ENCODE measurements at places on chromosomes 1 and 21. TPM values are rescaled to one million over a fixed set of nuclear protein-coding genes. Genes with fewer than 3 reads are reported as not detected.

TAL1 gene
- 81.3 TPM for total RNA-seq

GNAI3 gene
- total RNA-seq, result 9.1 TPM

VSIG8 gene
- total RNA-seq, result not detected

LENEP gene
- not detected for total RNA-seq

RIPK4 gene
- total RNA-seq, result not detected

TFF3 gene
- 0.72 TPM for total RNA-seq

TAS1R1 gene
- total RNA-seq, result not detected

AGT gene
- 0.40 TPM for total RNA-seq

TAS1R2 gene
- total RNA-seq, result not detected

HOOK1 gene
- total RNA-seq, result 0.11 TPM

METTL13 gene
- total RNA-seq, result 54.9 TPM

TMEM125 gene
- not detected for total RNA-seq

NUP210L gene
- total RNA-seq, result not detected

LCA5L gene
- total RNA-seq, result 2.9 TPM

SLAMF9 gene
- not detected for total RNA-seq

CASQ2 gene
- total RNA-seq, result not detected

IRF6 gene
- total RNA-seq, result 0.29 TPM

OXCT2 gene
- 0.31 TPM for total RNA-seq

MXRA8 gene
- 9.1 TPM for total RNA-seq

FNDC10 gene
- 6.3 TPM for total RNA-seq

Measured in K562 (cell line).